ENCODE measurements at places on chromosomes 2 and 18. TPM values are rescaled to one million over a fixed set of nuclear protein-coding genes. Genes with fewer than 3 reads are reported as not detected.

GRCh38 chr18:11902522-11903292 lies 5.4 kb downstream of the MPPE1 start:
- no peak for DNase-seq

GRCh38 chr18:5297597-5297996 lies 2.1 kb upstream of the ZBTB14 start:
- DNase-seq, result no peak

GRCh38 chr2:219624565-219624964 lies 2.9 kb upstream of the SLC4A3 start:
- no peak for DNase-seq

DNA sequence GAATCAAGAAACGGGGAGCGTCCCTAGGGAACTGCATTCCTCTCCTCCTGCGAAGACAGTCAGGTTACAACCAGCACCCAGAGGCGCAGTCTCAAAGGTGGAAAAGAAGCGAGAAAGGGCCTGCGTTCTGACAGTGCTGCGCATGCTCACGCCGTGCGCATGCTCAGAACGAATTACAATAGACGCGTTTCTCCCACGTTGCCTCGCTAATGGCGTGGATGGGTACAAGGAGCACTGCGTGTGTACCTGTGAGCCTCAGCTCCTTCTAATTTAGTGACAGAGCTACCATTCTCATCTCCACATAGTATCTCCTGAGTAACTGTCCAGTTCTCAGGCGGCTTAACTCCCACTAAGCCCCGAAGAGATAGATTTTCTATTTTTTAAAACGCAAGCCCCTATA lies 448.8 kb downstream of the TXNL1 start:
- no peak for DNase-seq

GRCh38 chr2:203908066-203908796 lies 28.3 kb upstream of the ICOS start:
- DNase-seq, result no peak

DNA sequence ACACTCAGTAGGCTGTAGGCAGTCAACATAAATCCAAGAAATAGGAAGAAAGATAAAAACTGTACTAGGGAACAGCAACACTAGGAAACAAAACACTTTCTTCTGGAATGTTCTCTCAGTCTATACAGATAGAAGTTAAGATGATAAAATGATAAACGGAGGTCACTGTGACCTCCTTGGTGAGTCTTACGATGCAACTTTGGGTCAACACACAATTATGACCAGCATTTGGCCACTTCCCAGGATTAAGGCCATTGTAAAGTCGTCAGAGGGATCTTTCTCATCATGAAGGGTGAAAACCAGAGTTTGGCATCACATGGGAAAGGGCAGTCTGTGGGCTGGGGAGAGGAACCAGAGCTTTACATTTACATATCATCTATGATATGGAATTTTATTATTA lies 33.4 kb downstream of the LAMA3 start:
- no peak for DNase-seq

GRCh38 chr2:190977505-190977904 lies 36.5 kb downstream of the STAT1 start:
- DNase-seq, result no peak

DNA sequence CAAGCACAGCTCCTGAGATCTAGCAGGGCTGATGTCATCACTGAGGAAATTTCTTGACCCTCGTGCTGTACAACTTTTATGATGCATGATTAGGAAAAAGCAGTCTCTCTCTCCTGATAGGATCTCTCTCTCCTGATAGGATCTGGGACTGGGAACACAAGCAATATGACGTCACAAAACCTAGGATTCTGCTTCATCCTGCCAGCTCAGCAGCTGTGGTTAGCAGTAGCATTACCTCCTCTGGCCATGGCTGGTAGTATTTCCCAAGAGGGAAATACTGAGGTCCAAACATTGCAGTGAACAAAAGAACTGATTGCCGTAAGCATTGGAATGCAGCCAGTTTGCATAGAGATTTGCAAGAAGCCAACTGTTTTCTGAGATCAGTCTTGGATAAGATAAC lies 521.2 kb upstream of the POU3F3 start:
- DNase-seq, result no peak

- no peak for DNase-seq
Measured at GRCh38 chr2:36530178-36530982, 67.6 kb downstream of the FEZ2 start.

DNA sequence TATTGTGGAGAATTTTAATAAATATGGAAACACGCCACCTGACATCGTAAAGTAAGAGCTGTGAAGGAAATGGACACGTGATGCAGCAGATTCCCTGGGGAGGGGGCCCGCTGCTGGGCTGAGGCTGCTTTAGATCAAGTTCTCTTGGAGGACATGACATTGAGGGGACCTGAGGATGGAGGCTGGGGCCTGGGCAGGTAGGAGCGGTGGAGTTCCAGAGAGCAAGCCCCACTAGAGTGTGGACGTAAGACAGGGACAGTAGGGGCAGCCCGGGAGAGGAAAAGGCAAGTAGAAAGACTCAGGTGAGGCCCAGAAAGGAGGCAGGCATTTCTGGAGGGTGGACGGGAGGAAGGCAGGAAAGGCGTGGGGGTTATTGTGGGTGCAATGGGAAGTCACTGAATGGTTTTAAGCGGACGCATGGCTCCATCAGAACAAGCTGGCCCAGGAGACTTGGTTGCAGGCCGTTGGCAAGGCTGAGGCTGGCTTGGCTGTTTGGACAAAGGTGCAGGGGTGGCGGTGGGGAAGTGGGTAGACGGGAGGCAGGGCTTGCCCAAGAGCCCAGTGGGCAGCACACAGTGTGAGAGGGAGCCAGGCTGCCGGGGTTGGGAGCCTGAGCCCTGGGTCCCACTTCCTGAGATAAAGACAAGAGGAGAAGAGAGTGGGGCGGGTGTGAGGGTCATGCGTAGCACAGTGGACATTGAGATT lies 15.7 kb downstream of the SIGLEC15 start:
- no peak for DNase-seq

- no peak for DNase-seq
Measured at GRCh38 chr2:215911301-215912085, 101.9 kb downstream of the MREG start.

- no peak for DNase-seq
Measured at GRCh38 chr18:61612517-61612916, 279.3 kb downstream of the CDH20 start.

GRCh38 chr18:21897811-21898210 lies 157.2 kb downstream of the MIB1 start:
- DNase-seq, result no peak

DNA sequence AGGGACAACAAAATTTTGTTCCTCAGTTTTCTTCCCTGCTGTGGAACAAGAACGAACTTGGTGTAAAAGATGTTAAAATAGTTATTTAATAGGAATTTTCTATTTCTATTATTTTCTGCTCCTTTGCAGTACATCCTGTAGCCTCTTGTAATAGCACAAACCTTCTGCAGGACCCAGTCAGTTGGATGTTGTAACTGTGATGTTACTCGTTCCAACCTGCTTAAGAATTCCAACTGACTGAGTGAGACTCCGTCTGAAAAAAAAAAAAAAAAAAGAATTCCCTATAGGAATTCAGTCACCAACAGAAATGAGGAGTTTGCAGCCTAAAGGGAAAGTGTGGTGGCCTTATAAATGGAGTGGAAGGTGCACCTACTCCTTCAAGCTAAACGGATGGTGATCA lies 46.4 kb upstream of the CDH20 start:
- no peak for DNase-seq

DNA sequence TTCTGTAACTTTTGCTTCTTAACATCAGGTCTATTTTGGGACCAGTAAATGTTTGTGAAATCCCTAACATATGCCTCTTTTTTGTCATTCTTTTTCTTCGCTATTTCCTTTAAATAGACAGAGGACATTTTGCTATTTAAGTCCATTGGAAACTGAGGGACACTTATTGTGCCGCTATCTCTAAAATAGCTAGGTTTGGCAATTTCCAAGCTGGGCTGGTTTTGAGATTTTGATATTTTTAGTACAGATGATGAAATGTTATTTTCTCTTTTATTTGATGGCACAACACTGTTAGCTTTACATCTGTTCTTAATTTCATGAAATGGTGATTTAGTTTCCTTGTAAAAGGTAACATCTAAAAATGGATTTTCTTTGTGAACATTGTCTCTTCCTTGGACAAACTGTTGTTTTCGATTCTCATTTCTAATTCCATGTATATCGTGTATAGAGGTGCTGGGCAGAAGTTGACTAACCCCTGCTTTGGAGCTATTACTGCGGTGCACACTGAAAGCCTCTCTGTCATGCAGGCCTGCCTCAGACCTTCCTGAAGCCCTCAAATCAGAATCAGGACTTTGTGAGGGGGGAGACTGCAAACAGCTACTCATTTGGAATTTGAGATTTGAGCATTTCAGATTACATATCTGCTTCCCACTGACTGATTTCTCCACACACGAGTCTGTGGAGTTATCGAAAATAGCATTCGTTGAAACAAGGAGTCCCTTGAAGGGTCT lies 594 bp downstream of the RAD51AP2 start:
- DNase-seq, result no peak

DNA sequence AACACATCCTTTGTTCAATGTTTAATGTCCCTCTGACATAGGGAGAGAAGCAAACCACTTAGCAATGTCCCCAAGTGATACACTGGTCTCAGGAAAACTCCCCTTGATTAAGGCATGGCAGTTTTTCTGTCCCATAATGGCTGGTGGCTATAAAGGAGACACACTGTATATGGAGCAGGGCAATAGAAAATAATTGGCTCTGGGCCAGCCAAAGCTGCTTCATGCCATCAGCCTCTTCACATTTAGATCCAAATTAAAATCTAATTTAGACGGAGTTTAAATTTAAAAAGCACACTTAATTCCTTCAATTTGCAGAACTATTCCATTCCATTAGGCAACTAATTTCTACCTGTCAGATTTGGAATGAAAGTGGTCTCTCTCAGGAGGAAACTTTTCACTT lies 638.1 kb downstream of the DSC3 start:
- DNase-seq, result no peak

GRCh38 chr2:136254681-136255080 lies 136.7 kb upstream of the CXCR4 start:
- no peak for DNase-seq

GRCh38 chr18:61797696-61798590 lies 94.9 kb downstream of the RNF152 start:
- DNase-seq, result no peak

DNA sequence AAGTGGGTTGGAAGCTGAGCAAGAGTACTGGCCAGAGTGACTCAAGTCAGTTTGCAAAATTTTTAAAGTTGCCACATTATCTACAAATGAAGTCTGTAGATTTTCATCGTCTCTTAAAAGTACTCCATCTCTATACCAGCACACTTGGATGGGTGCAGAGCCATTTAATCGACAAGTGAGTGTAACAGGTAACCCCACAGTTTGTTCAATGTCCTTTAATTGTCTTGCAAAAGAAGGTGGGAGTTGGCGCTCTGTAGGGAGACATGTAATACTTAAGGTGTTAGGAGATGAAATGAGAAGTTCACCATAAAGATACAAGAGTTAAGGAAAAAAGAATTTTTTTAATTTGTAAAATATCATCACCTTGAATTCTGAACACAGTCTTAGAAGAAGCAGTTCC lies 84.9 kb downstream of the TTN start:
- no peak for DNase-seq

DNA sequence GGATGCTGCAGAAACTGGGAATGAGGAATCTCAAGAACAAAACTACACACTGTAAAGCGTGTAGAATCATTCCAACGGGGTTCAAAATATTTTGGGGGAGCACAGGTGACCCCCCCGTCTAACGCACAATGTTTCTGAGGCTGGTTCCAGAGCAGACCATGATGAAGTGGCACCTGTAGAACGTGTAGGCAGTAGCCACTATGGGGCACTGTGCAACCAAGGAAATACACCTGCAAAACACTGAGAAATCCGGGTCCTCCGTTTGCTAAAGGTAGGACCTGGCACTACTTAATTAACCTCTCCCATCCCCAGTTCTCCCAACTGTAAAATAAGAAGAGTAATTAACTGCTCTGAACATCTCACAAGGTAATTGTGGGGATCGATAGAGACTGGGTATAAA lies 22.6 kb downstream of the ST6GAL2 start:
- no peak for DNase-seq

GRCh38 chr2:239695728-239696240 lies 295.0 kb upstream of the HDAC4 start:
- peak; percentile 28 for DNase-seq

- DNase-seq, result no peak
Measured at GRCh38 chr2:134988994-134989605, 58.1 kb downstream of the MAP3K19 start.

GRCh38 chr2:20443276-20443920 lies 3.5 kb upstream of the RHOB start:
- DNase-seq, result no peak

DNA sequence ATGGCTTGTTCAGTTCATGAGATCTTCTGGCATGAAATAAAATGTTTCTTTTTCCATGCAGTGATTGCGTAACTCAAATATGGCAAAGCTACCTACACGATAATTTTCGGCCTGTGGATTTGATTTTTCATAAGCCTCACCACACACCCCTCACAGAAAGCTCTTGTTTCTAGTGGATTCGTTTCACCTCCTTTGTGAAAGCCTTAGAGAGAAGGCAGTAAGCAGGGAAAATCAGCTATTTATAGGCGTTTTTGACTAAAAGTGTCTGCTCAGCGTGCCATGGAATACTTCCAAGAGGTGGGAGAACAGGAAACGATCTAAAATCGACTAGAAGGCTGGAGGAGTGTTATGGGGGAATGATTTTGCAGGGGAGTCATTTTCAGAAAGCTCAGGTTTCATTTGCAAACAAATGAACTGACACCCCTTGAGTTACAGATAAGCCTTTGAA lies 417.9 kb downstream of the TGIF1 start:
- no peak for DNase-seq

- DNase-seq, result no peak
Measured at GRCh38 chr2:205721057-205721449, 38.8 kb downstream of the NRP2 start.

MOGAT1 gene
- not detected for total RNA-seq

LHCGR gene
- not detected for total RNA-seq

RASGRP3 gene
- total RNA-seq, result 12.8 TPM

C1QL2 gene
- total RNA-seq, result not detected

REG1B gene
- total RNA-seq, result 4.9 TPM

TSHZ1 gene
- total RNA-seq, result 26.0 TPM

TBR1 gene
- not detected for total RNA-seq

TEX51 gene
- not detected for total RNA-seq

SULT1C2 gene
- 2.8 TPM for total RNA-seq

ANKRD29 gene
- total RNA-seq, result 10.2 TPM

SCN7A gene
- 3.6 TPM for total RNA-seq
